ENCODE measurements at places on chromosomes 16 and 17.

DNA sequence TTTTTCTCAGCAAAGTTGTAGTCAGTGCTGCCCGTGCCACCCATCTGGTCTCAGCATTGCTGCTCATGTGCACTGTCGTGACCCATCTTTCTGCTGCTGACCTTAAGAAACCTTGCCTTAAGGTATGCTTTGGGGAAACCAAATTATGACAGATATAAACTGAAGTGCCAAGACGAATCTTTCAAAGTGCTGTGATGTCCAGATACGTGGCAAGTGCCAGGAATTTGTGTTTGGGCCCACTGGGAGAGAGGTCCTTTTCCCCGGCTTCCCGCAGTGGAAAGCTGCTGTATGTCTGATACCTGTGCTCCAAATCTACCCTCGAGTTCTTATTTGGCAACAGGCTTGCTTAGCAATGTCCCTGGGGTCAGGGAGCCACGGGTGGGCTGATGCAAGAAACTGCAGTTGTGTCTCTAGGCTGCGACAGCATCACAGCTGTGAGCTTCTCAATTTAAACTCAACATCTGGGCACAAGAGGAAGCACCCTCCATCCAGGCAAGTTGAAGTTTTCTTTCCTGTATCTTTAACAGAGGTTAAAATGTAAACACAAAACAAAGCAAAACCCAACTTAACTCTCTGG, 30.3 kb upstream of the TOX3 start:
- DNase-seq, result no peak

- peak; percentile 40 for DNase-seq
These were observed 482.6 kb downstream of the NPIPA7 start for GRCh38 chr16:16861546-16861945.

DNA sequence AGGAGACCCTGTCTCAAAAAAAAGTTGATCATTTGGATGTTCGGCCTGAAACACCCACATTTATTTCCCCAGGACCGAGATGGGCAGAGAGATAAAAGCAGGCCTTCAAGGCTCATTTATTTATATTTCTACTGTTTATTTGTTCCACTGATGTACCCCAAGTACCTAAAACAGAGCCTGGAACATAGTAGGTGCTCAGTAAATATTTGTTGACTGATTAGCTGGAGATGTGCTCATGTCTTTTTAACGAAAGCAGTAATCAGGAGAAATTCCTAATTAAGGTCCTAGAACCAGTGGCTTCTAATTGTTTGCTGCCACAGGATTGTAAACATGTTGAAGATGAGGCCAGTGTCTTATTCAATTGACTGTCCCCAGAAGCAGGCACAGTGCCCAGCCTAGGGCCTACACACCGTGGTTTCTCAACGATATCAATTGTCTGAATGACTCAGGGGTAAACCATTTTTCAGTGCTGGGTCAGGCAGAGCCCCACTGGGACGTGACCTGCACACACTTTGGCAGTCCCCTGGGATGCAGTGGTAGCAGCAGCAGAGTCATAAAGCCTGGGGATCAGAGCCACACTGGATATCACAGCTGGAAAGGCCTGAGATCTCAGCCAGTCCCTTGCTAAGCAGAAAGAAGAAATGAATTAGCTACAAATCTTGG, 34.8 kb downstream of the SOST start:
- no peak for DNase-seq

- DNase-seq, result no peak
These were observed 40.9 kb downstream of the RMI2 start for GRCh38 chr16:11386054-11386680.

- DNase-seq, result no peak
These were observed 491 bp downstream of the SLC25A19 start for GRCh38 chr17:75288770-75289114.

DNA sequence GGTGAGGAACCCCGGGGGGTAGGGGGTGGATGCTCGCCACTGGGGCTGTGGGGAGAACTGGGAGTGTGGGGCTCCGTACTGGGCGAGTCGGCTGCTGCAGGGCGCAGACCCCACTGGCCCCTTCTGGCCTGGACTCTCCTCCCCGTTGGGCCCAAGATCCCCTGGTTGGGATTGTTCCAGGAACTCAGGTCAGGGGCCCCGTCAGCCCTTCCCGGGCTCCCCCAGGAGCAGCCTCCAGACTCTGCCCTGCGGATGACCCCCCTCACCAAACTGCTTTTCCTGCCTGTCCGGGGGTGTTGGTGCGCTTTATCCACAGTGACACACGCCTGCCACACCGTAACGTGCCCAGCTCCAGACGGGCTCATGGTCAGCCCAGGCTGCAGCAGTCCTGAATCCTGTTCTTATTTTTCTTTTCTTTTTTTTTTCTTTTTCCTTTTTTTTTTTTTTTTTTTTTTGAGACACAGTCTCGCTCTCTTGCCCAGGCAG, 21.1 kb downstream of the CENPX start:
- DNase-seq, result no peak

GRCh38 chr17:61490540-61490975, 38.3 kb downstream of the TBX4 start:
- DNase-seq, result no peak

- DNase-seq, result no peak
These were observed 3.6 kb downstream of the COX10 start for GRCh38 chr17:14072881-14073280.

DNA sequence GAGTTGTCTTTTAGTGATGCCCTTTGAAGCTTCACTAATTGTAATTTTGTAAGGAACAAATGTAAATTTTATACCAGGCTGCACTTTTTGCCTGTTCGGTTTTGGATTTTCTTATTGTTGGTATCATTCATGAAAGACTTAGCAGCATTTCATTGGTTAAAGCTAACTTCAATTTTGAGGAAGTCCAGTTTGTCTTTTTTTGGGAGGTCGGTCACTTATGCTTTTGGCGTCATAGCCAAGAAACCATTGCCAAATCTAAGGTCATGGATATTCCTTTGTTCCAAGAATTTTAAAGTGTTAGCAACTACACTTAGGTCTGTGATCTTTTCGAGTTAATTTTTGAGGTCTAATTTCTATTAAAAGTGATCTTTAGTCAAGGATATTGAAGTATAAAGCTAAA, 77.1 kb downstream of the PRKCA start:
- DNase-seq, result no peak

DNA sequence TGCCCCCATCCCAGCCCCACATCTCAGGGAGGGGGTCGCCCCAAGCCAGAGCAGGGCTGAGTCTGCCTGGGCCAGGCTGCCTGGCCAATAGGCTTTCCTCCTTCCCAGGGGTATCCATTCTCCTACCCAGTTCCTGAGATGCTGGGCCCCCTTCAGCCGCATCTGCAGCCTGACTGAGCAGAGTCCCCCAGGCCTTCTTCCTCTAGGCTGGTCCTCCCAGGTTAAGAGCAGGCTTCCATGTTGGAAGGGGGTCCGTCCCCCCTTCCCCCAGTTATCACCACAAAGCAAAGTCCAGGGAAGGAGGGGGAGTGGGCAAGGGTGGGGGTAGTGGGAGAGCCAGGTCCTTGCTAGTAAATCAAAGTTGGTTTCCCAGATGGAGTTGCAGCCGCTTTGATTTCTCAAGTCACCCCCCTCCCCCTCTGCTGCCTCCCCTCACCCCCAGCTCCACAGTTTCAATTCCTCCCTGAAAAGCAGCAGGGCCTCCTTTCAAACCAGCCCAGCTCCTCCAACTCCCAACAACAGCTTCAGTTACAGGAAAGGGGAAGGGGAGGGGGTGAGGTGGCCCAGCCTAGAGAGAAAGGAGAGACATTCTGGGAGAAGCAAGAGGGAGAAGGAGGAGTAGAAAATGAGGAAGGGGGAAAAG, 9.5 kb upstream of the FZD2 start:
- DNase-seq, result no peak

DNA sequence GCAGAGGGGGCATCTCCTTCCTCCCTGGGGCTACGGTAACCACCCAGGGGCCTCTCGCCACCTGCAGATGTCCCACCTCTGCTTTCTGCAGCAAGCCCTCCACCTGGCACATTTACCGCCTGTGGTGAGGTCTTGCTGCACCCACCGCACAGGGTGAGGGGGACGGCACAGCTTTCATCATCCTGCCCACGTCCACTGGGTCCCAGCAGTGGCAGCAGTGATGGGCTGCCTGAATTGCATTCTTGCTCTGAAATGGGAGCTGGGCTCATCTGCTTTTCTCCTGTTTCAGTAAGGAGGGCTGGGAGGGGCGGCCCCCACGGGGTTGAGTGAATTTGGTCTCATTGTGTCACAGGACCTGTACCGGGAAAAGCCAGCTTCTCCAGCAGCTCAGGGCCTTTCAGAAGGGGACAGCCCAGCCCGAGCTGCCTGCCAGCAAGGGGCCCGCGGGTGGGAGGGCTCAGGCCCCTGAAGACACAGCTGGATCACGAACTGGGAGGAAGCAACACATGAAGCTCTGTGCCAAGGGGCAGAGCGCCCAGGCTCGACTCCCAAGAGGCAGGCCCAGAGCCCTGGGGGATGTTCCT, 12.7 kb downstream of the DNAAF8 start:
- no peak for DNase-seq

DNA sequence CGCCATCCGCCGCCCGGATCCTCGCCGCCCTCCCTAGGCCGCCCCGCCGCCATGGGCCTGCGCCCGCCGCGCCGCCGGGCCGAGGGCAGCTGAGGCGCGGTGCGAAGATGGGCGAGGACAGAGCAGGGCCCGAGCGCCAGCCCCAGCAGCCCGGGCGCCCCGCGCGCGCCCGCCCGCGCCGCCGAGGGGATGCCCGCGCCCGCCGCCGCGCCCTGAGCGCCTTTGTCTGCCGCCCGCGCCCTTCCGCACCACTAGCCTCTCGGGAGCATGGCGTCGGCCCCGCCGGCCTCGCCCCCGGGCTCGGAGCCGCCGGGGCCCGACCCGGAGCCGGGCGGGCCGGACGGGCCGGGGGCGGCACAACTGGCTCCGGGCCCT, 278 bp downstream of the RAB11FIP3 start:
- peak; percentile 46 for DNase-seq

GRCh38 chr17:31156326-31156725, 61.5 kb downstream of the NF1 start:
- no peak for DNase-seq

DNA sequence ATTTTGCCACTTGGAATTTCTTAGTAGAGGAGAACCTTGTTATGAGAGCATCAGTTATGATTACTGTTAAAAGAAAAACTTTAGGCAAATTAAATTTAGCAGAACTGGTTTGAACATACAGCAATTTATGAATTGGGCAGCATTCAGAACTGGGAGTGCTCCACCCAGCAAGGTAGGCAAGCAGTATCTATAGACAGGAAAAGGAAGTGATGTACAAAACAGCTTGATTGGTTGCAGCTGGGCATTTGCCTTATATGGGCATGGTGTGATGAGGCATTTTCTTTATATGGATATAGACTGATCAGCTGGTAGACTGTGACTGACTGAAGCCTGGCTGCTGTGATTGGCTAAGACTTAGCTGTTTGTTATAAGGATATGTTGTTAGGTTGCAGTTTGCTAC, 17.6 kb upstream of the CYLD start:
- no peak for DNase-seq

- no peak for DNase-seq
These were observed 55.2 kb upstream of the MRTFB start for GRCh38 chr16:14015948-14016347.

DNA sequence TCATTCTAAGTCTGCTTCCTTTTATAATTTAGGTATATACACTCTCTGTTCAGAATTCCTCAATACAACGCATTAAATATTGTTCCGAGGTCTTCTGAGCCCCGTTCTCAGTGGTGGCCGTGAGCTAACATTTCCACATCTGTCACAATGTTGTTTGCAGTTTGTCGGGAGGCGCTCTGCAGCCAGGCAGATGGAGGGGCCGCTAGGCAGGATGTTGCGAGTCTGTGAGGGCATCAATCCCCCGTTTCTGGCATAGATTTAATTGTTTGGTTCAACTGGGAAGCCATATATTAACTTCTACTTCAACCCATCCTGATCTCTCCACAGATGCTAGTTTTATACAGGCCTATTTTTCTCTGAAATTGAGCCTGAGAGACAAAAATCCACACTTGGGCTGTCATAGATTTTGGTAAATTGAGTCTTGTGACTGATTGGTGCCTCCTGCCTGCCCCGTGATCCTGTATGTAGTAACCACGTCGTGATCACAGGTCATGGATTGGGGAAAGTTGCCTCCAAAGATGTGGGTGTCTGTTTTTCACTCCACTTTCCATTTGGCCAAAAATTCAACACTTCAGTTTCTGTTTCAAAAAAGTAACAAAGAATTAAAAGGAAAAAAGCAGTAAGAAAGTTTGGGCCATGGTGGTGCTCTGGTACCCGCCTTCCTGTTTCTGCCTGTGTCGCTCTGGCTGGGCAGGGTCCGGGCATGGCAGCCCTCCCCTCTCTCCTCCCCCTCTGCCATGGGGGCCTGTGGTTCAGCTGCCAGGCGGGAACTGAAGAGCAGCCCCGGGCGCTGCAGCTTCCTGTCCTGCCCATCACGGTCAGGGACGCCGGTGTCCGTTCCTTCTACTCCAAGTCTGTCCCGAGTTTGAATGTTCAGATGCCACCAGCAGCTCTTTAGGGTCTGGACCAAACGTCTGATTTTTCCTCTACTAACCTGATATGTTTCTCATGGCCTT, 41.5 kb downstream of the RPTOR start:
- no peak for DNase-seq

- DNase-seq, result no peak
These were observed 795.1 kb upstream of the CDH8 start for GRCh38 chr16:62831235-62831850.

DNA sequence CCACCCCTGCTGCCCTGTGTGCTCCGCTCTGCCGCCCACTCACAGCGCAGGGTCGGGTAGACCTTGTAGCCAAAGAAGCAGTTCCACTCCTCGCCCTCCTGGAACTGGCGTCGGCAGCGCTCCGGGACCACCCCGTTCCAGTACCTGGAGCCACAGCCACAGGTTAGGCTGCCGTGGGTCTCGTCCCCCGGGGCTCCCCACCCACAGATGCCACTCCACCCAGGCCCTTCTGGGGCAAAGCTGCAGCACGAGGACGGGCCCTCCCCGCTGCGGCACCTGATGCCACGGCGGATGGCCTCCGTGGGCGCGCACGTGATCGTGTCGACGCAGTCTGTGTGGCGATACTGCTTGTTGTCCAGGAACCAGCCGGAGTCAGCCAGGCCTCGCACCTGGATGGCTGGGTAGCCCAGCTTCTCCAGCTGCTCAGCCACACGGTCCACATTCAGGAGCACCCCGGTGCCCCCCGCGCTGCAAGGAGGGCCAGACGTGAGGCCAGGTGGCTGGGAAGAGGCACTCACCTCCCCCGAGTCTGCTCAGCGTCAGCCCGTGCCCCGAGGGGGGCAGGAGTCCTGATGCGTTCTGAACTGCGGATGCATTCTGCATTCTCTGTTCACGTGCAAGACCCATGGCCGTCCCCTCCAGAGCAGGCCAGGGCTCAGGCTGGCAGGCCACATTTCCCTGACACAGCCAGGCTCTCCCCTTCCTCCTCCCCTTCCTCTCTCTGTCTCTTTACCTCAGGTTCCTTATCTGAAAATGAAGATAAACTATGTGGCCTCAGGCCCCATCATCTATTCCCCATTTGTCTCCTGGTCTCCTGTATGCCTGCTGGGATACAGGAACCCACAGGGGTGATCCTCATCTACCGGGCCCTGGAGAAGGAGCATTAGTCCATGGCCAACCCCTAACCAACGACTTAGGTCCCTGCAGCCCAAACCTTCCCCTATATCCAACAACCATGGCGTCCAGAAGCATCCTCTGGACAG, 4.1 kb downstream of the NOTUM start:
- DNase-seq, result no peak
